ENCODE measurements at places on chromosomes 16 and 17.

DNA sequence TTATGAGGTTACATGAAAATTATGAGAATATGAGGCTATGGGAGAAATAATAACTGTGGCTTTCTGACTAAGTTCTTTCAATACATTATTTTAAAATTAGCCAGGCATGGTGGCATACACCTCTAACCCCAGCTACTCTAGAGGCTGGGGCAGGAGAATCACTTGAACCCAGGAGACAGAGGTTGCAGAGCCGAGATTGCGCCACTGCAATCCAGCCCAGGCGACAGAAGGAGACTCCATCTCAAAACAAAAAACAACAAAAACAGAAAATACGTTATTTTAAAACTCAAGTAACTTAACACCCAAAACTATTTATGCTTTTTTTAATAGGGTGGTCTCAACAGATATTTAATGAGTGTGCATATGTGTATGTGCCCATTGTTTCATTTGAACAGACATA, 2.4 kb upstream of the RFFL start:
- no peak for DNase-seq

DNA sequence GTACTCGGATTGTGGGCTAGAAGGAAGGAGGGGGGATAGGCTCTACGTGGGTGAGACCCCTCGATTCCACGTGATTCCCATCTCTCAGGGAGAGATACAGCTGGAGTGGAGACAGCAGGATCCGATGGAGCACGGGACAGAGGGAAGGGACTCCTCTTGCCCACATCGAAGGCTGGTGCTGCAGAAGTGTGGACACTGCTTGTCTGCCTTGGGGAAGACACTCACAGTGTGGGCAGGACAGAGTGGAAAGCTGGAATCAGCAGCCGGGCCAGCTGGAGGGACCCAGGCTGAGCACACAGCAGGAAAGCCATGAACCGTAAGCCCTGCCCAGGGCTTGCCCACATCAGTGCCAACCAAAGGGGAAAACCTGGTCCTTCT, 42.1 kb upstream of the RPH3AL start:
- no peak for DNase-seq

GRCh38 chr16:732936-733335, 6.0 kb downstream of the HAGHL start:
- no peak for DNase-seq

- DNase-seq, result no peak
Observed at GRCh38 chr16:53429221-53429943, 4.9 kb upstream of the RBL2 start.

GRCh38 chr17:4944163-4944553, 4.1 kb downstream of the RNF167 start:
- DNase-seq, result no peak

DNA sequence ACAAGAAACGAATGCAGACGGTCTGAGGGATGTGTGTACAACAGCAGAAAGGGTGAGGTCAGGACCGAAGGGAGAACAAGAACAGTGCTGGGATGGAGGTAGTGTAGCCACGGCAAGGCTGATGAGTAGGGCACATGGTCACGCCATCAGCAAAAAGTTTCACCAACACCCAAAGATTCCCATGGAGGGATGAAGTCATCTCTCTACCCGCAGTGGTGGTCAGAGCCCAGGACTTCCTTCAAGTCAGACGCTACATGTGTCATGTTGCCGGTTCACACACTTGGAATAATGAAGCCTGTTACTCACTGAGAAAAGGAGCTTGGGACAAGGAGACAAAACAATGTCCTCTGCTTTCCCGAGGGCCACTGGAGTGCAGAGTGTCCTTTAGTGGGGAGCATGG, 79.7 kb downstream of the SALL1 start:
- DNase-seq, result no peak
